ENCODE measurements at places on chromosomes 16 and 17.

DNA sequence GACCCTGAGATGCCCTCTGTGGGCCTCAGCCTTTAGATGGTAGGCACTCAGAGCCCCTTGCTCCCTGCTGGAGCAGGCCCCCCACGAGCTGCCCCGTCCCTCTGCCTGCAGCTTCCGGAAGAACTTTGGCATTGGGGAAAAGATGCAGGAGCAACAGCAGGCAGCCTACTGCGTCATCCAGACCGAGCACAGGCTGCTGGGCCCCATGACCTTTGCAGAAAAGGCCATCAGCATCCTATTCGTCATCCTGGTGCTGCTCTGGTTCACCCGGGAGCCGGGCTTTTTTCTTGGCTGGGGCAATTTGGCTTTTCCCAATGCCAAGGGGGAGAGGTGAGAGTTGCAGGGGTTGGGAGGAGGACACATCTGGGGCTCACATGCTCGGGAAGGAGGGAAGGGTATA is 12.7 kb upstream of the FOXN1 start:
- DNase-seq: no peak

- DNase-seq: peak; percentile 35
Observed at GRCh38 chr17:47776330-47777197, 43.5 kb downstream of the TBX21 start.

GRCh38 chr16:57624806-57625500 is 3.5 kb upstream of the ADGRG1 start:
- DNase-seq: no peak

- peak; percentile 42 for DNase-seq
Observed at GRCh38 chr17:32142857-32143526, 690 bp downstream of the RHOT1 start.

DNA sequence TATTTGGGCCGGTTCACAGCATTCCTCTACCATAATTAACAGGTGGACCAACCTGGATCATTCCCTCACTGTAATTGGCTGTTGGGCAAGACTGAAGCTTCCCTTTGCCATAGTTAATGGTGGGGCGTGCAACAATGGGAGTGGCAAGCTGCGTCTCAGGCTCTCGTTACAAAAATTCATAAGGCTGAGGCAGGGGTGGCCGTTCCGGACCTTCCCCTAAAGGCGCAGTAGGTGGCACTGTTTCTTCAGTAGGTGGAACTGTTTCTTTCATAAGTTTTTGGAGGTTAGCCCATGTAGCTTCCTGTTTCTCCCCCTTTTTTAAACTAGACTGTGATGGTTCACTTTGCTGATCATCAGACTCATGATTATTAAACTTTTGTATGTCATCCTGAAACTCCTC is 17.0 kb upstream of the TMC5 start:
- no peak for DNase-seq

GRCh38 chr16:54185045-54185444 is 101.5 kb downstream of the IRX3 start:
- DNase-seq: no peak

DNA sequence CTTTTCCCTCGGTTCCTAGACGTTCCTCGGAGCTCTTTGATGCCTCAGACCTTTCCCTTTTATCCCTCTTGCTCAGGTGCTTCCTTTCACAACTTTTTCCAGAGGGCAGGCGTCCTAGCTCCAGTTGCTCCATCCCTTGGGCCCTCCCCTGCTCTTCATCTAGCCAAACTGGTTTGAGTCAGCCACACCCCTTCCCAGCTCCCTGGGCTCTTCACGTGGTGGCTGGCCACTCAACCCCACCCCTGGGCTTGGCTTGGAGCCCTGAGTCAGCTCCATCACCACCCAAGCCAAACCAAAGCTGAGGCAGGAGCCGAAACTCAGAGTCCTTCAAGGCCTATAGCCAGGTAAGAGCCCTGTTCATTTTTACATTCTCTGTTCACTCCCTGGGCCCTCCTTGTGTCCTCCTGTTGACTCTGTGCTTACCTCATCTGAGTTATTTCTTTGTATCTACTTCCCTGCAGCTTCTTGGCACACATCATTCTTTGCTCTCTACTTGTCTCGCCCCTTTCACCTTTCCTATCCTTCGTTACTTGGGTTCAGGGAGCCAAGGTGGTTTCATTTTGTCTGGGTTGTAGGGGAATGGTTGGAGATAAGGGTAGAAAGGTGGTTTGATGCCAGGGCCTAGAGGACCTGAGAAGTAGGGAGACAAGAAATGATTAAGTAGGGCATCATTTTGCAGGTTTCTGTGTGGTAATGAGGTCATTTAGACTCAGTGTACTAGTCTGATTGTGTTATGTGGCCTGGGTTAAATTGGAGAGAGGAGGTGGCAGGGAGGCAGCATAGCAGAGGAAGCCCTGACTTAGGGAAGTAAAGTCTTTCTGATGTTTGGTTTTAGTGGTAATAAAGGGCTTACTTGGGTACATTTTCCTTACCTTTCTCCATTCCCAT is 7.6 kb upstream of the PHKG2 start:
- DNase-seq: peak; percentile 35

GRCh38 chr17:74808714-74809430 is 32.7 kb upstream of the NAT9 start:
- DNase-seq: no peak

DNA sequence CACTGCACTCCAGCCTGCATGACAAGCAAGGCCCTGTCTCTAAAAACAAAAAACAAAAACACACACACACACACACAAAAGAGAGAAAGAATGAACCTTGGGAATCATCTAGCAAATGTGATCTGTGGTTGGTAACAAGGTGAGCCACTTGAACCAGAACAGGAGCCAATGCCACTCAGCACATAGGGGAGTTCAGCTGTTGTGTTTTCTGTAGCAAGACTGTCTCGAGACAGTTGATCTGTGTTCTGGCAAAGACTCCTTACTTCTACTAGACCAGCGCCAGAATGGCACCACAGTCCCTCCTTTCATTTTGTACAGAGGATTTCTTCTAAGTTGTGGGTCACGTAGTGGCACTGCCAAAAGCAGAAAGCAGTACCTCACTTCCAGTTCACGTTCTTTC is 20.7 kb downstream of the ATP2A1 start:
- no peak for DNase-seq

DNA sequence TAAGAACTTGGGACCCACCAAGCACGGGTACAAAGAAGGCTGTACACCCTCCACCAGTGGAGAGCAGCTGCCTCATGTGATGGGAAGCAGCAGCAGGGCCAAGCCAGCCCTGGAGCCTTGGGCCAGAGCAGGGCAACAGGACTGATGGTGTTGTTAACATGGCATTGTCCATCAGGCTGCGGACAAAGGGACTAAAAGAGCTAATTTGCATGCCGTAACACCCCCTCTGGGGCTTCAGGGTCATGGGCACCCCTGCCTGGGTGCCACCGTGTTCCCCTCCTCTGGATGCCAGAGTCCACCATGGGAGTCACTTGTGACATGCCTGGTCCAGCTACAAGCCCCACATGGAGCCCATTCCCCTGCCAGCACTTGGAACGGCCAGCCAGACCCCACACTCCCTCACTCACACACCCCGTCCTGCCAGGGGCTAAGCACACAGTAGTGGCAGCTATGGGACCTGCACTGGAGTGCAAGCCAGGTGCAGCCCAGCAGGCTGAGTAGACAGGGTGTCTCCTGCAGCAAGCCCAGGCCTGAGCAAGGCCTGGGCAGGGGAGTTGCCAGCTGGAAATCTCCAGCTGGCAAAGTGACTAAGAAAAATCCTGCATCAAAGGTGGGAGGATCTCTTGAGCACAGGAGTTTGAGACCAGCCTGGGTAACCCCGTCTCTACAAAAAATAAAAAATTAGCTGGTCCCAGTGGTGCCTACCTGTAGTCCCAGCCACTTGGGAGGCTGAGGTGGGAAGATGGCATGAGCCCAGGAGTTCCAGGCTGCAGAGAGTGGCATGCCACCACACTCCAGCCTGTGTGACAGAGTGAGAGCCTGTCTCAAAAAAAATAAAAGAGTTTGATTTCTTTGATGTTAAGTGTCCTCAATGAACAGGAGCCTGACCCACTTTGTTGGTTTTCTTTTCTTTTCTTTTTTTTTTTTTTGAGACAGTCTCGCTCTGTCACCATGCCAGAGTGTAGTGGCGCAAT is 33.7 kb downstream of the NOL11 start:
- DNase-seq: no peak

GRCh38 chr17:65442691-65443090 is 118.8 kb downstream of the AXIN2 start:
- DNase-seq: no peak

DNA sequence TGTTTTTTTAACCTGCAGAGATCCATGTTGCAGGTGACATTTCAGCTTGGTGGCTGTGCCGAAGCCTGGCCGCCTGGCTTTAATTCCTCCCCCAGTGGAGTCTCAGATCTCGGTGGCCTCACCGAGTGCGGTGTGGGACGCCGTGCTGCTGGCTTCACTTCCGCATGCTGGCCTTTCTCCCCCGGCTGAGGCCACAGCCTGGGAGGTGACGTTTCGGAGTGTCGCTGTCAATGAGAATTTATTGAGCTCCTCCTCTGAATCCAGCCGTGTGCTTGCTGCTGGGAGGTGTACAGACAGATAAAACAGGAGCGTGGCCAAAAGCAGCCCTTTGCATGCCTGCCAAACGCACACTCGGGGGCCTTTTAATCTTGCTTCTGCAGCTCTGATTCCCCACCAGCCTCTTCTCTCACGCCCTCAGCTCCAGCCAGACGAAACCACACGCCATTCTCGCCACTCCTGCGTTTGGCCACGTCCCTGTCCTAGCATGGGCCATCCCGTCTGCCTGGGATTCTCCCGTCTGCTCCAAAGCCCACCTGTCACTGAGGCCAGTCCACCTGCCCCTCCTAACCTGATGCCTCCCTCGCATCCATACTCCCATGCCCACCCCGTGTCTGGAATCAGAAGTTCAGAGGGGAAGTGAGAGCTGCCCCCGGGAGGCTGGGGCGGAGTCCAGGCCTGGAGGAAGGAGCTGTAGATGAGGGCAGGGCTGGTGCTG is 3.6 kb downstream of the GSE1 start:
- no peak for DNase-seq

- DNase-seq: no peak
Observed at GRCh38 chr16:81592353-81592866, 147.8 kb downstream of the CMIP start.

DNA sequence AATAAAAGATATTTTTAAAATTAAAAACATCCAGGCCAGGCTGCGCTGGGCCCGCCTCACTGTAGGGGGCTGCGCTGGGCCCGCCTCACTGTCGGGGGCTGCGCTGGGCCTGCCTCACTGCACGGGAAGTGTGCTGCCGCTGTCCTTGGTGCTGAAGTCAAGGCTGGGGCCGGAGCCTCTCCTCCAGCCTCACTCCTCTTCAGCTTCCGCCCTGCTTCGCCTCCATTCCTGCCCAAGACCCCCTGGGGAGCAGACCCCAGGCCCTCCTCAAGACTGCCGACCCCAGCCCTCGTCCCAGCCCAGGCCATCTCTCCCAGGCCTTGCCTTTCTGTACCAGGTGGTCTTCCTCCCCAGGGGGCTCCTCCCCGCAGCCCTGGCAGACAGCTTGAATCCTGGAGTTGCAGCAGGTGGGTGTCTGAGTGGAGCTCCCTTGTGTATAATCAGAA is 26.2 kb downstream of the ENDOV start:
- DNase-seq: peak; percentile 12

GRCh38 chr16:84369105-84369504 is 767 bp downstream of the ATP2C2 start:
- no peak for DNase-seq

DNA sequence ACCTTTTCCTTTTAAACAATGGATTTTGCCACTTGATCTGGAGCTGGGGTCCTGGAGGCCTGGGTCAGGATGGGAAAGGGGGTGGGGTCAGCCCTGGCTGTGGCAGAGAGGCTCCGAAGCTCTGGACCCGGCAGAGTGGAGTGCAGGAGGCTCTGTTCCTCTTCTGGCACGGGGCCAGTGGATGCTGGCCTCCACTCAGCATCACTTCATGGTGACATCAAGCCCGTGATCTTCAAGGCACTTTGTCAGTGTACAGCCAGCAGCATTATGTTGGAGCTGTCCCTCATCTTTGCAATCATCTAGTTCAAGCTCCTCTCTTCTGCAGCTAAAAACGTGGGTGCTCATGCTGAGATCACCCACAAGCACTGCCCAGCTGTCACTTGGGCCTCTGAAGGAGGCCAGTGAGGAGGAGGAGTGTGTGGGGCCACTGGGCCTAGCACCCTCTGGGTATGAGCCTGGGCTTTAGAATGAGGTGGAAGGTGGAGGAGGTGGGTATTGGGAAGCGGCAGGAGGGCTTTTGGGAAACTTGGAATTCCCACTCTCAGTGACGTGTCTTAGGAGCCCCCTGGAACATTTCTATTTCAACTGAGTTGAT is 45.9 kb upstream of the MGAT5B start:
- no peak for DNase-seq

DNA sequence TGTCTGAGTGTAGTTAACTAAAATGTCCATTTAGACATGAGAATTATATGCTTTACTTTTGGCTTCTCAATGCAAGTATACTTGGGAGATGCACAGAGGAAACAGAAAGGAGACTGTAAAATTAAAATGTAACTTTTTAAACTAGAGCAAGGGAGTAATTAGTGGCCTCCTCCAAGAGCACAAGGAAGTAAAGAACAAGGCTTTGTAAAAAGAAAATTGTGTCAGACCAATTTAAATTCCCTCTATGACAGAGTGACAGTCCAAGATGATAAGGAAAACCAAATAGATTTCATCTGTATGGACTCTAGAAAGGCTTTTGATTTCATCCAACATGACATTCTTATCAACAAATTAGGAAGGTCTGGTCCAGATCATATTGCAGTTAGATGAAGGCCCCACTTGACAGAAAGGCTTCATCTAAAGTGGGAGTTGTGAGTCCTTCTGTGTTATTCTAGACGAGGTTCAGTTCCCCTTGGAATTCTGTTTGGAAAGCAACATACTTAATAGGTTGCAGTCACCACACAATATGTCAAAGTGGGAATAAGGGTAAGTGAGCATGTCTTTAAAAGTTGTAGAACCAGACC is 6.5 kb upstream of the CAPNS2 start:
- DNase-seq: peak; percentile 18

- DNase-seq: no peak
Observed at GRCh38 chr17:39551879-39552278, 55.8 kb downstream of the NEUROD2 start.

GRCh38 chr17:61015966-61016365 is 338.3 kb downstream of the BCAS3 start:
- DNase-seq: no peak

- DNase-seq: no peak
Observed at GRCh38 chr16:83418565-83418964, 389.2 kb upstream of the HSBP1 start.

GRCh38 chr16:58128181-58128631 is 975 bp downstream of the CFAP20 start:
- DNase-seq: no peak

DNA sequence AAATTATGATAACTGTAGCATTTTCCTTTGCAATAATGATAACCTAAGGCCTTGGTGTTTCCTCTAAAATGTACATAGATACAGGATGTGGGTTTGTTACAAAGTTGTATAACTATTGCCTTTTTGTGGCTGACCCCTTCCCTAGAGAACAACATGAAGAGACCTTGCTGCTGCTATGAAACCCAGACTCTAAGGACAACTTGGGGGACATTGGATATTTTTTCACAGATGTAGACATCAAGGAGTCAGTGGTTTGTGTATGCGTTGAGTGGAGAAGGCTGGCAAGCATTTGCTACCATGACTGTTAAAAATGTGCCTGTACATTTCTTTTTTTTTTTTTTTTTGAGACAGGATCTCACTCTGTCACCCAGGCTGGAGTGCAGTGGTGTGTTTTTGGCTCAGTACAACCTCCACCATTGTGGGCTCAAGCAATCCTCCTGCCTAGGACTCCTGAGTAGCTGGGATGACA is 12.3 kb downstream of the HMOX2 start:
- no peak for DNase-seq

Measured in kidney glomerular epithelial cell (primary cell).